ENCODE measurements at places on chromosomes 5 and 9.

DNA sequence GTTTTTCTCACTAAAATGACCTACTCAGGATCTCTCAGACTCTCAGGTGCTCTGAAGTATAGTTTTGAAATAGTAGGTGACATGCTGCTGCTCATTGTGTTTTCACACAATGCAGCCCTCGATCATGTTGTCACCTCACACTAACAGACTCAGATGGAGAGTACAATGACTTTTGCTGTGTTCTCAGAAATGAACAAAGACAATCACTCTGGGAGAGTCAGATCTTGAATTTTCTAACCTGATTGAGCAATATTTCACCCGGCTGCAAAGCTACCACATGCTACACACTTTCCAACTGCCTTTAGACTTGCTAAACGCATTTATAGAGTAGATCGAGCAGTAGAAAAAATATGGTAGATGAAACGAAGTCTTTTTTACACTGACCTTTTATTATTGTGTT lies 113.4 kb downstream of the ST8SIA4 start:
- DNase-seq = no peak

DNA sequence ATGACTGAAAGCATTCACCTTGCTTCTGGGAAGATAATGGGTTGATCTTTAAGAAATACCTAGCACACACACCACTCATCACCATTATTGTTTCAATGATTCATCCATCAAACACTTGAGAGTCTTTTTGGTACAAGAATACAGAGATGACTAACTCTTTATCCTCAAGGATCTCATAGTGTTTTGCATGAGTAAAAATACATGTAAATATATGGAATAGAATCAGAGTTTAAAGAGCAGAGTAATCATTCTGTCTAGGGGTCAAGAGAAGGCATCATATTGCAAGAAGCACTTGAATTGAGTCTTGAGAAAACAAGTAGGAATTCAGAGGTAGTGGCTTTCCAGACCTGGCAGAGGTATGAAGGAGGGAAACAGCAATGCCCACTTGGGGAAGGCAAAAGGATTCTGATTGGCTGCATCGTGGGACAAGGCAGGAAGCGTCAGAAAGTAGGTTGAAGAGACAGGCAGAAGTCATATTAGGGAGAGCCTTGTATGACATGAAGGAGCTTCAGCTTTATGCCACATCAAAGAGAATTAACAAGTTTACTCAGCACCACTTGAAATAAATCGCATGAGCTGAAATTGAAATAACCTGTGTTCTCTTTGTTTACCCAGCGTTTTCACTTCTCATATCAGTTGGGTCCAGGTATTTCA lies 542.5 kb downstream of the TLE1 start:
- no peak for DNase-seq

- peak; percentile 25 for DNase-seq
Measured at GRCh38 chr5:108380531-108381349, 1.2 kb downstream of the FBXL17 start.

DNA sequence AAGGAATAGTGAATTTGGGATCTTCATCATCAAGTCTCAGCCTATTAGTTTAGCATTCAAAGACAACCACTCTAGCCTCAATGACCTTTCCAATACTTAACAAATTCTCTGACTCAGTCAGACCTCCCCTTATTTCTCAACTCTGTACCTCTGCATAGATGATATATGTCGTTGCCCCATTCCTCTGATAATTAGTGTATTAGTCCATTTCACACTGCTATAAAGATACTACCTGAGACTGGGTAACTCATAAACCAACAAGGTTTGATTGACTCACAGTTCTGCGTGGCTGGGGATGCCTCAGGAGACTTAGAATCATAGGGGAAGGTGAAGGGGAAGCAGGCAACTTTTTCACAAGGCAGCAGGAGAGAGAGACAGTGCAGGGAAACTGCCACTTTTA lies 8.9 kb downstream of the MRPL22 start:
- no peak for DNase-seq

DNA sequence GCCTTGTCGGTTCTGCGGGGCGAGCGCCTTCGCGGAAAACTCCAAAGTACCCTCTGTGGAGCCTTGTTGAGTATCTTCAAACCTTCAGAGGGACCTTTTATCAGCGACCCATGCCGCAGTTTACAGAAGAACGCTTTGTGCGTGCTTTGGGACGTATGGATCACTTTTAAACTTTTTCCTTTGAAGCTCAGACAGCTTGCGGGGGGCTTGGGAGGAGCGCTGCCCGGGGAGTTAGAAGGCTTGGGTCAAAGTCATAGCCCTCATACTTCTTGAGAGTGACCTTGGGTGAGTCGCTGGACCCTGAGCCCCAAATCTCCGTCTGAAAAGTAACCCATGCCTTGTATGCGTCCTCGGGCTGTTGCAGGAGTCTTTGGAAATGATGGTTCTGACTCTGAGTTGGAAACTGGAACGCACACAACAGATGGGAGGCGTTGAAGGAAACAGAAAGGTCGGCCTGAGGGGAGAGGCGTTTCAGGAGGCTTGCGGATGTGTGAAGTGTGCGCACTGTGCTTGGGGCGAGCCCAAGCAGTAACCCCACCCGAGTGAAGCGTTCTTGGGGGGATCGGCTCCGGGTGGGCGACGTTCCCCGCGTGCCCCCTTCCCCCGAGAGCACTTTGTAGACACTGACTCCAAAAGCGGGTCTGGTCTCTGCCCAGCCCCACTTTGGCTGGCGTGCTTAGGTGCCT lies 661 bp upstream of the SLC25A51 start:
- DNase-seq = no peak

DNA sequence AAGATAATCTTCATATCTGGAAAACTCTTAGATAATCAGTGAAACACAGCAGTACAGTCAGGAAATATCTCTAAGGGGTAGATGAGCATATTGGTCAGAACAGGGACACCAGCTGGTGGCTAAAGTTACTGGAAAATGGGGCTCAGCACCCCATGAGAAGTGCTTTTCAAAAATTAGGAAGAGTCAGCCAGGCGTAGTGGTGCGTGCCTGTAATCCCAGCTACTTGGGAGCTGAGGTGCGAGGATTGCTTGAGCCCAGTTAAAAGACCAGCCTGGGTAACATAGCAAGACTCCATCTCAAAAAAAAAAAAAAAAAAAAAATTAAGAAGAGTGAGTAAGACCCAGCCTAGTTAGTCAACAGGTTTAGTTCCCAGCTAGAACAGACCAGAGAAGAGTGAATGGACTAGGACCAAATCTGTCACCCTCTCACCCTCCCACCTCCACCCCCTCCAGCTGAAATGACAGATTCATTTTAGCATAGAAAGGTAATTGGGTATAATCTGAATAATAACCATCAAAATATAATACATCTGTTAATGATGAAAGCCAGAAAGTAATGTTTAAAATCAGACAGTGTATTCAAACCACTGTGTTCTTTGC lies 120.9 kb downstream of the CDC42SE2 start:
- no peak for DNase-seq

GRCh38 chr5:16573401-16573800 lies 43.4 kb downstream of the RETREG1 start:
- DNase-seq = no peak

GRCh38 chr9:92617951-92618510 lies 51.9 kb downstream of the IPPK start:
- DNase-seq = no peak

DNA sequence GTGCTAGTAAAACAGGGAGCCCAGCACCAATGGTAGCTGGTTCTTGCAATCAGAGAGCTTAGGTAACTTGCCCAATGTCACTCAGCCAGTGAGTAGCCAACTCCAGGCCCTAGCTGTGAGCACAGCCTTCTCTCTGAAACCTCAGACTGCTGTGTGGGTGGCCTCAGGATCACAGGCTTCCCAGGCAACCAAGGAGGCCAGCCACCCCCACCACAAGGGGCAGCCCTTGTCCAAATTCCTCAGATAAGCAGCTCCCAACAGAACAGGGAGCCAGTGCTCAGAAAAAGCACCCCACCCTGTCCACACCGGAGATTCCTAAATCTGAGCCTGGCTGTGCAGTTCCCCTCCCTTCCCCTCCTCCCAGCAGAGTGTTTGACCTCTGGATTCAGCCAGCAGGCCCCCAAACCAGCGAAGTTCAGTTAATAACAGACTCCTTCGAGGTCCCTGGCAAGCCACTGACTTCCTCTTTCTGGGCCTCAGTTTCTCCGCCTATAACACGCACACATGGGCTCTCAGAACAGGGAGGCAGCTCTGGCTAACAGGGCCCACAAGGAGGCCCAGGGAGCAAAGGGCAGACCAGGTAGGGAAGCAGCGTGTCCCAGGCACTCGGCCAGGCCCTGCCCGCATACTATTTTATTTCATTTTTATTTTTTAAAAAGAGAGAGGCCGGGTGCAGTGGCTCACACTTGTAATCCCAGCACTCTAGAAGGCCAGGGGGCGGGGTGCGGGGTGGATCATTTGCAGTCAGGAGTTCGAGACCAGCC lies 2.7 kb downstream of the EEIG1 start:
- DNase-seq = no peak

DNA sequence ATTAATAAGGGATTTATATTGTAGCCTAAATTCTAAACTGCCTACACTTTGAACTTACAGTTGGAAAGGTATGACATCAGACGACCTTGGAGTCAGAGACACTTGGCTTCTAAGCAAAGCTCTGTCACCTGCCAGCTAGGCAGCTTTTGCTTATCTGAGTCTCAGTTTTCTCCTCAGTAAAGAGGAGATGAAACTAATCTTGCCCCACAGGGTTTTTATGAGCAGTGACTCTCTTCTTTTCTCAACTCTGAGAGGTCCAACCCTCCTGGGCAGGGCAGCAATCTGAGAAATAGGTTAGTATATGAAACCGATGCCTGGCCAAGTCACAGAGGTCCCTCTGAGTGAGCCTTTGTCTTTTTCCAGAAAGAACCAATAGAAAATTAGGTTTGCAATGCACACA lies 53.9 kb downstream of the WDR36 start:
- no peak for DNase-seq

GRCh38 chr5:68187268-68188055 lies 28.1 kb upstream of the PIK3R1 start:
- DNase-seq = no peak

DNA sequence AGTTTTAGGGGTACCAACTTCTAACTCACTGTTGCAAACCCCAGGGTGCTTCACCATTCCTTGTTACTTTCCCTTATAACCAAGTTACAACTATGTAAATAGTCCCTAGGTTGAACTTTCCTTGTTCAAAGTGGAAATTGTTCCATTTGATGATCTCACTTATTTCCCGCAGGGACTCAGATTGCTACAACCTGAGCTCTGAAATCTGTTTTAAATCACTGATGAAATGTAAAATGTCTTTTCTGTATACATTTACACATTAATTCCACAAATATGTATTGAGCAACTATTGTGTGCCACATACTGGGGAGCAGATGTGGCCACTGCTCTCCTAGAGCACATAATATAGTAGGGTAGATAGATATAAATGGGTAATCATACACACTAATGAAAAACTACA lies 69.1 kb upstream of the TARS1 start:
- DNase-seq = no peak

GRCh38 chr9:93126151-93126781 lies 7.8 kb downstream of the NINJ1 start:
- no peak for DNase-seq

GRCh38 chr9:131500377-131500776 lies 2.3 kb upstream of the POMT1 start:
- no peak for DNase-seq

- DNase-seq = no peak
Measured at GRCh38 chr5:73515232-73515631, 17.0 kb downstream of the BTF3 start.

DNA sequence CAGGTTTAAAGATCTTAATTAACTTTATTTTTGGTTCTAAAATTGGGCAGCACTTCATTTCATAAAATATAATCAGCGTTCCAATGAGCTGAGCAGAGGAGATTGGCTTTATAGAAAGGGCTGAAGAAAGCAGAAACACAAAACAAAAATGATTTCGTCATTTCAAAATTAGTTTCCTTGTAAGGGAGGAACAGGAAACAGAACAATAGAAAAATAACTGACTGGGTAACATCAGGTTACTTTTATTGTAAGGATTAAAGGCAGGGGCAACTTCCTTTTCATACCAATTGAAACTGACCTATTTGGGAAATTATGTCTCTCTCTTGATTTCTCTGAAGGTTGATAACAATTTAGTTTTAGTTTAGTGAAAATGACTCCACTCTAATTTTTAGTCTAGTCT lies 157.1 kb downstream of the ATP10B start:
- DNase-seq = no peak
